ENCODE measurements at places on chromosomes 11 and 22.

GRCh38 chr11:46099963-46100316, 21.3 kb downstream of the PHF21A start:
- DNase-seq: no peak

GRCh38 chr11:35362521-35362980, 56.8 kb downstream of the SLC1A2 start:
- no peak for DNase-seq

GRCh38 chr11:134358856-134359490, 27.2 kb downstream of the GLB1L2 start:
- DNase-seq: no peak

- no peak for DNase-seq
Observed at GRCh38 chr11:78763664-78764063, 189.0 kb upstream of the NARS2 start.

GRCh38 chr11:128525411-128526243, 61.7 kb downstream of the ETS1 start:
- no peak for DNase-seq

DNA sequence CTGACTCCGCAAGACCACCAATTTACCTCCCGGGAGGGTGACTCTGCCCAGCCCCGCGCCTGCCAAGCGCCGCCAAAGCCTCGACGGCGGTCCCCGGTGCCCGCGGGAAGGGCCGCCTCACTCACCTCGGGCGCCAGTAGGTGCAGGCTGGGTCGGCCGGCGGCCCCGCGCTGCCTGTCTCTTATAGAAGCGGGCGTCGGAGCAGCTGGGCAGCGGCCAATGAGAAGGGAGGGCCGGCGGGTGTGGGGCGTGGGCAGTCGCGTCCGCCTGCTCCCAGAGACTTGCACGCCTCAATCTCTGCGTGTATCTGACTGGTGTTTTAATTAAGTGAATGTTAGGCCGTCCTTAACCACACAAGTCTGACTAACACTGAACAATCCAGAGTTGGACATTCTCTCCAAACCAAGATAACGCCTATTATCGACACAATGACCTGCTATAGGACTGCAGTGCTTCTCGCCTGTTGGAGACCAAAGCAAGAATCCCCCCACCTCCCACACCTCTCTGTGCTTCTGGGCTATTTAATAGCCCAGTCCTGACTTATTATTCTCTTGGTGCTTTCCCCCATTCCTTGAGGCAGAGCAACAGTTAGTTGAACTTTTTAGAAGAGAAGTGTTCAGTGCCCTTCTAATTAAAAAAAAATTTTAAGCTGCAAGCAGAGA, at the start of gene TPH1:
Gene TPH1, minus strand, starts transcription at position 154 of the 662 bp plus-strand sequence. CDS start 5,507 bp downstream, outside the sequence.
- DNase-seq: no peak

DNA sequence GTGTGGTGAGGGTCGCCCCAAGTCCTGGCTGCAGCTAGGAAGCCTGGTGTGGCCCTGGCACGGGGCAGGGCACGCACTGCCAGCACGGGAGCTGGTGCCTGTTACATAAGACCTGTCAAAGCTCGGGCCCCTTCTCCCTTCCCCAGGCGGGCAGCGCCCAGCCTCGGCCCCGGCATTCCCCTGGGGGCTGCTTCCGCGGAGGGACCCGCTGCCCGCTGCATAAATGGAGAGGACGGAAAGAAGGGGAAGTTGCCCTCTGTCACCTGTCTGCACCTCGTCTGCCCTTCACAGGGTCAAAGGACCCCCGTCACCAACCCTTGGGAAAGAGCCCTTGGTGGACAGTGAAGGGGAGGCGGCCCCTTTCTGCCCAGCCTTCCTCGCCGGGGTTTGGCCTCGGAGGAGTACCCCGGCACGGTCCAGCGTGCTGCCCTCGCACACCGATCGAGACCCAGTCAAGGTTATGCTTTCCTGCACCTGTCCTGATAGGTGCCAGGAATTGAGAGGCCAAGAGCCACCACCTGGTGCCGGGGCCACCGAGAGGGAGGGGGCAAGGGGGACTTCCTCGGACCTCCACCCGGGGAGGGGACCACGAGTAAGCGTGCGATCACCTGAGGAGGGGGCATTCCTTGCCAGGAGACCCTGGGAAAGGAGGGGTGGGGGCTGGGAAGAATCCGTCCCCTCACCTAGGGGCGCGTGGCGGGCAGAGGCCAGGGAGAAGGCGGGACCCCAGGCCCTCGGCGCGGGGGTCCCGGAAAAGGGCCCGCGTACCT, 16.8 kb upstream of the MFRP start:
- DNase-seq: no peak

- DNase-seq: no peak
Observed at GRCh38 chr11:8098879-8099278, 17.9 kb downstream of the TUB start.

GRCh38 chr22:35014812-35015211, 51.1 kb upstream of the ISX start:
- no peak for DNase-seq

DNA sequence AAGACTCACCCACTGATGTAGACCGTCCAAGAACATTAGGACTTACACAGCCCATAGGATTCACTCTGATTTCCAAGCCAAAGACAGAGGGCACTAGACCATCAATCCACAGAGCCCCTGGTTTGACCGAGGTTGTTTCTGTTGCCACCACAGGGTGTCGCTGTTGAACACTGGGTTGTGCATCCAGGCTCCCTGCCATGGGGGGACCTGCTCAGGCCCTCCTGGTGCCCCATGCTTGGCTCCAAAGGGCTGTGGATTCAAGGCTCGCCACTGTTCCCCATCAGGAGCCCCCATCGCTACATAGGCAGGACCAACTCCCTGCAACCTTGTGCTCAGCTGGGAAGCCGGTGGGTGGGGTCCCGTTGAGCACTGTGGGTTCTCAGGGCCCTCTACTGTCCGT, 128.0 kb upstream of the ANO1 start:
- DNase-seq: peak; percentile 49

DNA sequence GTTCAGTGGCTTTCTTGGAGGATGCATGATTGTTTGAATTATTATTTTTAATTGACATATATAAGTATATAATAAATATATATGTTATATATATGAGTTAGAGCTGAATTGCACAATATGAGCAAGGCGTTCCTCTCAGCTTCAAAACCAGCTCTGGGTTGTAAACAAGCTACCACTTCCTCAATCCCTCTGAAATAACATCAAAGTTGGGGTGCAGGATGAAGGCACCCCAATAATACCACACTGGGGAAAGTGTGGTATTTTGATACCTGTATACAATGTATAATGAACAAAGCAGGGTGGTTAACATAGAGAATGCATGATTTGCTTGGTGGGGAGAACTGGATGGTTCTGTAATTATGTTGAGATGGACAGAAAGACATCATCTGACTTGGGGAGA, 1.7 kb upstream of the SORL1 start:
- DNase-seq: no peak

GRCh38 chr22:29062286-29062821, 723 bp upstream of the C22orf31 start:
- no peak for DNase-seq

- no peak for DNase-seq
Observed at GRCh38 chr11:64580412-64580811, 10.6 kb upstream of the SLC22A12 start.

GRCh38 chr11:101949680-101950220, 33.4 kb upstream of the ANGPTL5 start:
- DNase-seq: no peak

- DNase-seq: no peak
Observed at GRCh38 chr22:41181349-41182241, 23.5 kb upstream of the L3MBTL2 start.

GRCh38 chr11:13283636-13284035, 6.0 kb downstream of the BMAL1 start:
- no peak for DNase-seq

DNA sequence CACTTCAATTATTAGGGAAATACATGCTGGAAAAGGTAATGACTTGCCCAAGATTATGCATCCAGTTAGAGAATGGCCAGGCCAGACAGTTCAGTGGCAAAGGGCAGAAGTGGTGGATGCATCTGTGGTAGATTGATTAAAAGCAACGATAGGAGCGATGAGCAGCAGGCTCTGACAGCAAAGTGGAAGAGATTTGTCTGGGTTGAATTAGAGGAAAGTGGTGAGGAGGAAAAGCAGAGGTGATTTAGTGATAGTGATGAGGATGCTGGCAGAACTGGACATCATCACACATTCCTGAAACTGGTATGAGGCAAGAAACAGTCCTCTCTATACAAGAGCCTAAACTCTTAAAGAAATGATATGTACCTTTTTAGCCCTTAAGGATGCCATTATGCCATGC, 12.5 kb downstream of the HSD17B12 start:
- no peak for DNase-seq

DNA sequence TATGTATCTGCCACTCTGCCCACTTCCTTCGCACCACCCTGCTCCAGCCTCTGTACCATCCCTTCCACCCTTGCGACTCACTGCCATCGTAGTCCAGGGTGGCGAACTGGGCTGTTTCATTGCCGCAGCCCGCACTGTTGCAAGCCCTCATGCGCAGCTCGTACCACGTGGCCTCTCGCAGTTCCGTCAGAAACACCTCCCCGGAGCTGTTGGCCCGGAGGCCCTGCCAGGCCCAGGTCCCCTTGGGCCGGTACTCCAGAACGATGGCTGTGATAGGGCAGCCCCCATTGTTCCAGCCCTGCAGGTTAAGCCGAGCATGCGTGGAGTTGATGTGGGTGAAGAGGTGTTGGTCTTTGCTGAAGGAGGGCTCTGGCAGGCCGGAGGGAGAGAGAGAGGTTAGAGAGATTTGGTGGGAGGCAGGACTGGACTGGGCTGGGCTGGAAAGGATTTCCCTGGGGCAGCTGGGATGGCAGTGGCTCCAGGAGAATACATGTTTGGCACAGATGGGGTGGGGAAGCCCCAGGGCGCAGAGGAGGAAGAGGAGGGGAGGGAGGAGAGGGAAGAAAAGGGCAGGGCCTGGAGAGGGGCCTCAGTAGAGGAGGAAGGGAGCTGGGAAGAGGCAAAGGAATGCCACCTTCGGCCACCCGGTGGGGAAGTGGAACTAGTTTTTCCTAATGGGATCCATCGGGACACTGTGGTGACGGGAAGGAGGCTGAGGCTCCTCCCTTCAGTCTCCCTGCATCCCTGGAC, 109.6 kb downstream of the CEP164 start:
- no peak for DNase-seq

DNA sequence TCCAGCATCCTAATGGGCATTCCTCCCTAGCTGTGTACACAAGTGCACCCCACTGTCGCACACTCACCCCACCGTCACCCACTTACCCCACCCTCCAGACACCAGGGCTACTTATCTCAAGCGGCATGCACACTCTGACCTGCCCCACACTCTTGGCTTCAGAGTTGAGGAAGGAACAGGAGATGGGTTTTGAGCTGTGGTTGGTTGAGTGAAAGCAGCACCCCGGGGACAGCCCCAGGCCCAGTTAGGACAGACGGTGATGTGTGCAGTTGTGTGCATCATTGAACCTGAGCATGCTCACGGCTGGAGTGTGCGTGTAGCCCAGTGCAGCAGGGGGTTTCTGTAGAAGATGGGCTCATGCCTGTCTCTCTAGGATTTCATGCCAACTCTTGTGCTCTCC, 32.5 kb downstream of the AHNAK start:
- peak; percentile 55 for DNase-seq

DNA sequence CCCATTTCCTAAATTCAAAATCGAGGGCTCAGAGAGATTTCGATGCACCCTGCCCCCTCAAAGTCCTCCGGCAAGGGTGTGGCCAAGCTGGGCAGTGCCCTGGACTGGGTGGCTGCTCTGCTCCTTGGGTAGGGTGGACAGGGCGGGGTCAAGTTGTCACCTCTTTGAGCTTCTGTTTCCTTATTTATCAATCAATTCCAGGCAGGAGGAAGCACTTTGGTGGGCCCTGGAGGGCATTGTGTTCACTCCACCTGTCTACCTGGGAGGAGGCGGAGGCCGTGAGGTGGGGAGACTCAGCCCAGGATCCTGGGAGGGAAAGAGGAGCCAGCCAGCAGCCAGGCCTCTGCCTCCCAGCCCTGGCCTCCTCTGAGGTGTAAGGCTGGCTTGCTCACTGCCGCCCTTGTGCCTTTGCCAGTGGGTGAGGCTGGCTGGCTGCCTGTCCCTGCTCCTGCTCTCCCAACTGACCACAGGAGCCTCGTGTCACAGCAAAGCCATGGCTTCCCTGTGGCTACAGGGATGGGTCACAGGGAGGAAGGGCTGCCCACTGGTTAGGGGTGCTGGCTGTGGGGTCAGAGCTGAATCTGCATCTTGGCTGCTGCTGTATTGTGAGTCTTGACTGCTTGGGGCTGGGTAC, 25.5 kb upstream of the SHISAL1 start:
- no peak for DNase-seq

GRCh38 chr11:70482529-70482917, 84.2 kb downstream of the CTTN start:
- DNase-seq: no peak

DNA sequence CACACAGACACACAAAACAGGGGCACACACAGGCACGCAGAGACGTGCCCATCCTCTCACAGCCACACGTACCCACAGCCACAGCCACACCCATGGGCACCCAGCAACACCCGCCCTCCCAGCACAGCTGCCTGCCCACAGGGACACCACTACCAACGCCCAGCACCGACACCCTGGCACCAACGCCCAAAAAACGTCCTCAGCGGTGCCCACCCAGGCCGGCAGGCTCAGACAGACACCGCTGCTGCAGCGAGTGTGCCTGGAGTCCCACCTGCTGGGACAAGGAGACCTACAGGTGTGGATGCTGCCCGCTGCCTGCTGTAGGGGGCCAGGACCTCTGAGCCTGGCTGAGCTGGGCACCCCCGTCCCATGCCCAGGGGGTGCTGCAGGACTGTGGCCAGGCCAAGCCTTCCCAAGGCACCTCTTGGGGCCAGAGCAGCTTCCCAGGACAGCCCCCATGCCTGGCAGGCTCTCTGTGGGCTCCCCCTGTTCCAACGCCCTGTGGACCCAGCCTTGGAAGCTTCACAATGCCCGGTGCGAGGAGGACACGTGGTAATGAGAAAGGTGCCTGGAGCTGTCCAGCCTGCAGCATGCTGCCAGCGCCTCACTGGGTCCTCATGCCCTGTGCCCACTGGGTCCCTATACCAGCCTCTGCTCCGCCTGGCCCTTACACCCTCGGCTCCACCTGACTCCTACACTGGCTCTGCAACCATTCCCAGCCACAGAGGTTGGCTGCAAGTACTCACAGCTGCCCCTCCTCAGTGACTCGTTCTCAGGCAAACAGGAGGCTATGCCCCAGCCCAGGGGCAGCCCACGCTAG, 45.8 kb upstream of the TH start:
- no peak for DNase-seq

DNA sequence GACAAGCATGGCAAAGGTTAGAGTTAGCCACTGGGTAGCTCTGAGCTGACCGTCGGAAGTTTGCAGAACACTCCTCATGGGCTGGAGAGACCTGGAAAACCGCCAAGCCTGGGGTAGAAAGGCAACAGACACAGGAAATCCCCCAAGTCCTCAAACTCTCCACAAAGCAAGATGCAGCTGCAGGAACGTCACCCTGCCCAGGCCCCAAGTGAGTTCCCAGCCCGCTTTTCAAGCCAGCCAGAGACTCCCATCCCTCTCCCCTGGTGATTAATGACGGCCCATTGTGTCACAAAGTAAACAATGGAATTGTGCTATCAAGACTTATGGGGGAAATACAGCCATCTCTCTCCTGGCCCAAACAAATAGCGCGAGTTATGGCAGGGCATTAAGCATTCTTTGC, 633.0 kb downstream of the TBC1D22A start:
- no peak for DNase-seq

GRCh38 chr11:7251487-7251835, 243 bp upstream of the SYT9 start:
- no peak for DNase-seq

- no peak for DNase-seq
Observed at GRCh38 chr11:17558025-17558780, 11.1 kb downstream of the OTOG start.

All from GM10248 (cell line).